HCT116 (cell line): ENCODE measurements at places on chromosomes 13 and 19. TPM values are rescaled to one million over a fixed set of nuclear protein-coding genes. Genes with fewer than 3 reads are reported as not detected.

PBX4 gene
- total RNA-seq = 11.6 TPM

GPR18 gene
- total RNA-seq = not detected

CPT1C gene
- 12.0 TPM for total RNA-seq

MPHOSPH8 gene
- 21.5 TPM for total RNA-seq

CYP2A6 gene
- total RNA-seq = 0.57 TPM
